Ammon's horn (tissue), 1 donor: ENCODE measurements at places on chromosomes 4 and X.
A peak's percentile ranks its signal among the peaks of the same experiment; 100 is the strongest.

DNA sequence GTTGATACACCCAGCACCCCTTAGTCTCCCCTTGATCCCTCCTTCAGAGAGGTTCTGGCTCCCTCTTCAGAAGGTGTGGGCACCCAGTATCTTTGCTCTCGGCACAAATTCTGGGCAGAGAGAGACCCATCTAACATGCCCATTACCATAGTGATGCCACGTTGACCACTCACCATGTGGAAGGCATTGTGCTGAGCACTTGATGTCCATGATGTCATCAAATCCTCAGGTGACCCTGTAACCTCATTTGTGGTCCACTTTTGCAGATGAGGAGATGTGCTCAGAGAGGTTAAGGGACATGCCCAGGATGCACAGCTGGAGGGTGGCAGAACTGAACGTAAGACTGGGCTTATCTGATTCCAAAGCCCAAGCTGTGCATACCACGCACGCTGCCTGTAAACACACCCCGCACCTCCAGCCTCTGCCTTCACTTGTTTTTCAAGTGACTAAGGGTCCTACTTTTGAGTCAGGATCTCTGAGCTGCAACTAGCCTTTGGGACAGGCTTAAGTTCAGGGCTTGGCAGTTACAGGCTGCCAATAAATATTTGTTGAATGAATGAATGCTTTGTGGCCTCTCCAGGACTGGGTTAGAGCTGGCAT lies 55.2 kb downstream of the HTRA3 start:
- DNase-seq: no peak

DNA sequence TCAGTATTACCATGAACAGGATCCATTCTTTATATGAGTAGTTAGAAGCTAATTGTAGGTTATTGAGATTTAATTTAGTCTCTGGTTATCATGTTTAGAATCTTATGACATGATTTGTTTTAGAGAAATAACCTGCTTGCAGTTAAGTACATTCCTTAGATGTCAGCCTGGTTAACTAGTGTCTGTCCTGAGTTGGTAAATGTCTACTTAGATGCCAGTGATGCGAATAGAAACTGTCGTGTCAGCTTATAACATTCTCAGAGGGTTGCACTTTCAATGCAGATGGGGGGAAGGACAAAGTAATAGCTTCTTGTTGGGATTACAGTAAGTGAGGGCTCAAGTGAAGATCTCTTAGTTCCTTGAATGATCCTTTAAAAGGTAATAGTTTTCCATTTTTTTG lies 227.8 kb upstream of the SPRY1 start:
- DNase-seq: no peak

- DNase-seq: no peak
Observed at GRCh38 chrX:118062048-118062789, 54.4 kb downstream of the KLHL13 start.

DNA sequence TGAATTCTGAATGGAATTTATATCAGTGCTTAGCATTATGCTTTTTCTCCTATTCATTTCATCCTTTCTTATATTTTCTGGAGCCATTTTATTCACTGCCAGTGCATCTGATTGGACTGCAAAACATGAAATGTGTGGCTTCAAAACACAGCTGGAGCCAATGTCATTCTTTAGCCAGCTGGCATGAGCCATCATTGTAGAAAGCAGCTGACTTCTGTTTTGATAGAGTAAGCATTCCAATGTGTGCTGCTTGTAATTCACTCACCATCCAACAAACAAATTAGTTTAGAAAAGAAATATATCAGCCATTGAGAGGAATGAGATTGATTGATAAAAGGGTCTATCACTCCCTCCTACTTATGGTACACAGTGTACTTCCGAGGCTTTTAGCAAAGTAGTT lies 2616.0 kb downstream of the ARAP2 start:
- DNase-seq: peak; percentile 43
